ENCODE measurements at places on chromosomes 12 and 14.

DNA sequence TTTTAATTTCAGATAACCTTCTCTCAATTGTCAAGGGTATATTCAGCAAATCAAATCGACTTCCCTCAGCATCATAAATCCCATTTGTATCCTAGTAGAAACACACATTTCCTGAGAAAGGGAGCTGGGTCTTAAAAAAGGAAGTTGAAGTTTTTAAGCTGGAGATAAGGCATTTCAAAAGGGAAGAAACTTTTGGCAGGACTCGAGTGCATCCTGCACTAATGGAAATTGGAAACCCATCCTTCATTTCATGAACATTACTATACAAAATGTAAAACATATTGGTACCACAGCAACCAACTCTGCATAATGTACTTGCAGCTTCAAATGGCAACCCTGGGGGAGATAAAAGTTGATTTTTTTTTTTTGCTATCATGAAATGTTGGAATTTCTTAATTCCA, 23.7 kb upstream of the TMCC3 start:
- no peak for DNase-seq

DNA sequence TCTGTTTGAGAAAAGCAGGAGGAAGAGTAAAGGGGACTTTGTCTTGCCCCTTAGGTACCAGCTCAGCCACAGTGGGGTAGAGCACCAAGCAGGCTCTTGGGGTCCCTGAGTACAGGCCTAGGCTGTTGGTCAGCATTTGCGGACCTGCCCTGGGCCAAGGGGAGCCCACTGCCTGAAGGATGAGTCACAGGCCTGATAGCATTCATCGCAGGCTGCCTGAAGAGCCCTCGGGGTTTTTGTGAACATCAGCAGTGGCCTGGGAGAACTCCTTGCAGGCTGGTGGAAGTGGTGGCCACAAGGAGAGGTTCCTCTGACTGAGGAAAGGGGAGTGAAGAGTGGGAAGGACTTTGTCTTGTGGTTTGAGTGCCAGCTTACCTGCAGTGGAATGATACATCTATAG, 25.0 kb upstream of the P2RX7 start:
- no peak for DNase-seq

- no peak for DNase-seq
Measured at GRCh38 chr12:32545413-32545980, 133.6 kb upstream of the DNM1L start.

- no peak for DNase-seq
Measured at GRCh38 chr12:52817003-52817698, 3.2 kb upstream of the KRT4 start.

- DNase-seq: no peak
Measured at GRCh38 chr12:113416091-113416754, 6.0 kb upstream of the SDSL start.

- no peak for DNase-seq
Measured at GRCh38 chr12:85630851-85631250, 205.4 kb downstream of the RASSF9 start.

- DNase-seq: no peak
Measured at GRCh38 chr14:71647086-71647784, 285.0 kb upstream of the RGS6 start.

DNA sequence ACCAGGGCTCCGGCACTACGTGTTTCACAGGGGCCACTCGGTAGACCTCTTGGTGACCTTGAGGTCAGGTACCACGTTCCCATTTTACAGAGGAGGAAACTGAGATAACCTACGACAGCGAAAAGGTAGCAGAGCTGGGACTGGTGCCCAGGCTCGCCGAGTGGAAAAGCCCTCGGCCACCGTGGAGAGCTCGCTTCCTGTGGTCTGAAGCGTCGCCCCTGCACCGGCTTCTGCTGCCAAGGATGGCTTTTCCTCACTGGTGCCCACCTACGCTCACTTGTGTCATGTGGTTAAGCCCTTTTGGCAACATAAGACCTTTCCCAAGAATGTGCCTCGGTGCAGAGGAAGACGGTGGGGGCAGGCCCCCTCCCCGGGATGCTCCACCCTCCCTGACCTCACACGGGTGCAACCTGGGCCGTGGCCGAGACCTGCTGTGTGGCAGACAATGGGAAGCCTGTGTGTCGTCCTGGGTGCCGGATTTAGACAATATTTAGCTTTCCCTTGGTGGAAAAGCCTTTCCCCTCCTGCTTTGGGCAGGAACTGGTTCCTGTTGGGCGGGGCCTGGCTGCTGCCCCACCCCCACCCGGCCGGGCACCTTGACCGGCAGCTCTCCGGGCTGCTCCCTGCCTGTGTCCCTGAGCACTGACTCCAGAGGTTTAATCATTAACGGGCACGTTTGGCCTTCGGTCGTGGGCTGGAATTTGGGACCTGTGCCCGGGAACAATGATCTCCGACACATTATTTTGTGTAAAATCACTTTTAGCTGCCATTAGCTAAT, 32.4 kb upstream of the PPP1R13B start:
- DNase-seq: no peak

GRCh38 chr12:74722709-74723108, 185.1 kb downstream of the ATXN7L3B start:
- DNase-seq: no peak

DNA sequence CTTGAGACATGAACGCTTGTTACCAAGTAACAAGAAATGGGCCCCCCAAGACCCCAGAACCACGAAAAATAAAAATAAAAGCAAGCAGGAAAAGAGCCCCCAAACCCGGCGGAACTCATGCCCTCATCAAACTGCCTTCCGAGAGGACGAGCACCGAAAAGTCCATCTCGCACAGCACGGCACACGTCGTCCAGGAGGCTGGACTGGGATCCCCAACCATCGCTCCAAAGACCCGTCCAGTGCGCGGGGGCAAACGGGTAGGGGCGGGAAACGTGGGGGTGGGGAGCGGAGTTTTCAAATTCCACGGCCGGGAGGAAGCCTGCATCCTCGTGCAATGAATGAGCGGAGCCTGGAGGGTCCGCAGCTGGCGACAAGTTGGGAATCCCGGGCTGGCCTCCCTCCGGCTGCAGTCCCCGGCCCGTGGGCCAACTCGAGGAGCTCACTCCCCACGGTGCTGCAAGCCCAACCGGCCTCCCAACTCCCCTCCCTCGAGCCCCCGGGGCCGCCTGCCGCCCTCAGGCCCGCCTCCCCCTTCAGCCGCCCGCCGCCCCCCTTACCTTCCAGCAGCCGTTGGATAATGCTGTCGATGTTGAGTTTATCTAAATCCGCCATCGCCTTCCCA, 484 bp downstream of the PPP1CC start:
- DNase-seq: no peak

GRCh38 chr12:26523708-26524150, 309.3 kb downstream of the ITPR2 start:
- no peak for DNase-seq

- DNase-seq: no peak
Measured at GRCh38 chr12:119338593-119339363, 4.2 kb downstream of the CCDC60 start.

- DNase-seq: no peak
Measured at GRCh38 chr12:87814625-87815024, 214.6 kb downstream of the C12orf50 start.

GRCh38 chr12:10339053-10339840, 31.6 kb downstream of the KLRD1 start:
- DNase-seq: no peak

DNA sequence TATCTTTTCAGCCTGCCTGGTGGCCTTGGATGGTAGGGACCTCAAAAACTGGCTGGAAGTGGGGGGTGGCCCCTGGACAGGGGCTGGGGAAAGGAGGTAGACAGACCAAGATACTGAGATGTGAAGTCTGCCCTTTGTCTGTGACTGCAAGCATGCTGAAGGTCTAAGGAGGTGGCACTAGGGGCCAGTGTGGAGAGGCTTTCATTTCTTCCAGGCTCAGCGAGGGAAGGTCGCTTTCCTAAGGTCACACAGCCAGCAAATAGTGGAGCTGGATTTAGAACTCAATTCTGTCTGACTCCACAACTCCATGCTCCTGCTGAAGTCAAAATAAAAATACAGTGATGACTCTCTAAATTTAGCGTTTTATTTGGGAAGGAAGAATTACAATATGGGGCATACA, 11.3 kb upstream of the PLBD2 start:
- DNase-seq: no peak

DNA sequence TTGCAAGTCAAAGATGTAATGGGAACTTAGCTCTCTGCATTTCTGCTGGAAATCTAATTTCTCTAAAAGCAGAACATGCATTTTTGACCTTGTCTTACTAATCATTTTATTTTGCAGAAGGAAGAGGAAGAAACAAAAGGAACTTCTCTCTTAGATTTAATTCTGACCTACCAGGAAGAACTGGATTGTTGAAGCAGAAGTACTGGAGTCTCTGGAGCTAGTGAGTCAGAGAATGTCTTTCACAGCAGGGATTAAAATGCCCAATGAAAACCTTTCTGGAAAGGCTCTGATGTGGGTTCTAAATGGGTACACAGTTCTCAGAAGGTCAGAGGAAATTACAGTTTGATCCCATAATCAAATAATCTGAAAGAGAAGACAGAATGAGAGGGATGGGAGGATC, 70.8 kb upstream of the GNG2 start:
- no peak for DNase-seq

DNA sequence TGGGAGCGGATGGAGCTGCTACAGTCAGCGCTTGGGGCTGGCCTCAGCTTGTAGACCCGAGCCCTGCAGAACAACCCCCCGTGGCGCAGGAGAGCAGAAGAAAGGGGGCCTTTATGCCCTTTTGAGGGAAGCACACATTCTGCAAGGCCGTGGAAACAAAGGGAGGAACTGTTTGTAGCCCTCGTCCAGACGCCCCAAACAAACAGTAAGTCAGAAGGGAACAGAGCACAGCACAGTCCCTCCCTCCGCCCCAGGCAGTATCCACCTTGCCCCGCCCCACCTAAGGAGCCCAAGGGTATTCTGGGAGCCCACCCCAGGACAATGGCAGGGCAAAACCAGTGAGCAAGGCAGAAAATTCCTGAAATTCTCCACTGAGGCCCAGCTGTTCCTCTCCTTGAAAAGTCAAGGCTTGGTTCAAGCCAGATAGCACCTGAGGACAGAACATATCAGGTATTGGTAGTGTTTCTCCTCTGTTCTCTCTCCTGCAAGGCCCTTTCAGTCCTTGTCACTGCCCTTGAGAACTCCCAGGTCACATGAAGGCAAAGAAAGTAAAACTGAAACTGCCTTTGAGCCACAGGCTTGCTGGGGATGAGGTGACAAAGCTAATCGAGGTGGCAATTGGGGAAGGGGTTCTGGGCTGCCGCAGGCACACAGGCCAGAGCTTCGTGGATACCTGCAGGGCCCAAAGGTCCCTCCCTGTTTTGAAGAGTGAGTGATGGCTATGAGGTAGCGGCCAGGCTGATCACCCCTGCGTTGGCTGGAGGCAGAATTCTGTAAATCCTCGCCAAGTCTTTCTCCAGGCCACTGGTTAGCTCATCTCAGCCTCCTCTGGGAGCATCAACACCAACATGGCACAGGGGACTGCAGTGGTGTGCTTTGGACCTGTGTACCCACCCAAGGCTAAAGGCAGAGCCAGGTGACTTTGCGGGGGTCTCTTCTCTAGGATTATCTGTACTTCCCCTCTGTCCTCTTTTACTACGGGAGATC, 499 bp downstream of the DGLUCY start:
- DNase-seq: peak; percentile 55

- DNase-seq: no peak
Measured at GRCh38 chr12:86660488-86661147, 404.4 kb upstream of the MGAT4C start.

GRCh38 chr12:49567611-49568441, at the start of gene MCRS1:
Gene MCRS1, minus strand, starts transcription at chr12:49568142. Its CDS starts 1,411 bp downstream, at chr12:49566731.
- peak; percentile 87 for DNase-seq

- no peak for DNase-seq
Measured at GRCh38 chr12:88895634-88896033, 315.4 kb upstream of the KITLG start.

GRCh38 chr14:63647696-63648410, 6.2 kb upstream of the WDR89 start:
- no peak for DNase-seq

DNA sequence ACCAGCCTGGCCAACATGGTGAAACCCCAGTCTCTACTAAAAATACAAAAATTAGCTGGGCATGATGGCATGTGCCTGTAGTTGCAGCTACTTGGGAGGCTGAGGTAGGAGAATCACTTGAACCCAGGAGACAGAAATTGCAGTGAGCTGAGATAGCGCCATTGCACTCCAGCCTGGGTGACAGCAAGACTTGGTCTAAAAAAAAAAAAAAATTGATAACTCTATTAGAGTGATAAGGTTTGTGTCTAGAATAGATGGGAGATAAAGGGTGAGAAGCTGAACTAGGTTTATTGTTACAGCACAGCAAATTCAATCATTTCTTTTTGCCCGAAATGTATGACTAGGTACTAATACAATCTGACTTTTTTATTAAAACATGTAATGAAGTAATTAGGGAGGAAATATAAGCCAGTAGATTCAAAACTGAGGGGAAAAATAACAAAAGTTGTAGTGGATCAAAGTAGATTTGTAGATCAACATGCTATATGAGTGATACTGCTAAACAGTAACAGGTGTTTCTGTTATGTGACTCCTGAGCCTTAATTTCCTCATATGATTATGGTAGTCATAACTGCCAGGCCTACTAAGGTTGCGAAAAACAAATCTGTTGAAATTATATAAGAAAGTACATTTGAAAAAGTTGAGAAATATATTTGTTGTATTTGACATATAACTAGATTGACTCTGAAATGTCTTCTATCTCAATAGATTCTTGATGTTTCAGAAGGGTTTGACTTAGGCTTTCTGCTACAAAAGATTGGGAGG, 83.6 kb downstream of the WNK1 start:
- no peak for DNase-seq

DNA sequence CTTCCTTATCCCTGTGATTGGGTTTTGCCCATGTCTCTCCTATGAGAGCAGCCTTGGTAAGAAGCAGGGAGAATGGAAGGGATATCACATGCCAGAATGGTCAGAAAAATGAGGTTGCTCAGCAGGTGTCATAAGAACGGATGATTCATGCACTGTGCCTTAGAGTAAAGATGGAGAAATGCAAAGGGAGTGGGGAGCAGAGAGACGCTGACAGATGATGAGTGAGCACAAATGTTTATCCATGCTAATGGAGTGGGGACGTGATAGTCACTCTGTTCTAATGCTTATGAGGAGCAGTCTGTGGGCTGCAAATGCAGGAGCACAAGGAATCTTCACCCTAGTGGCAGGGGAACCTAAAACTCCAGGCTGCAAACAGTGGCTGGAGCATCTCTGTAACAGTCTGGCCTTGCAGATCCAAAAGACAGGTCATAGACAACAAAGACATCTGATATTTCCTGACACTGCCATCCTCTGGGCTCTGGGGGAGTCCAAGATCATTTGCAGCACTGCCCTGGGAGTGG, 243.2 kb downstream of the CACNA1C start:
- DNase-seq: no peak

GRCh38 chr12:116277467-116278278, at the start of gene MED13L:
Gene MED13L, minus strand, starts transcription at chr12:116277693. Its CDS starts 562 bp downstream, at chr12:116277131.
- DNase-seq: peak; percentile 87

DNA sequence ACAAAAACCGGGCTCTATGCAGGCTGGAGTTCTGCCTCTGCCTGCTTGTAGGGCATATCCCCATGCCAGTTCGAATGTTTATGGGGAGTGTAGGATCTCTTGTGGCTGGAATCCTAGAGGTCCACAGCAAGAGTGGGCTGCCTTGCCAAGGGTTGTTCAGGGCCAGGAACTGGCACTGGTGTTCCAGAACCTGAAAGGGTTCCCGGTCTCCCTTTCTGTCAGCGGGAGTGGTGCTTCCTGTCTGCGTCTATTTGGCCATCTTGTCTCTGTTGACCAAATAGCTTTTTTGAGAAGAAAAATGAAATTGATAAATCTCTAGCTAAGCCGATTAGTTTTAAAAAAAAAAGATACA, 17.8 kb downstream of the OLR1 start:
- DNase-seq: no peak

- DNase-seq: no peak
Measured at GRCh38 chr12:114916541-114916940, 232.6 kb upstream of the TBX3 start.
